ENCODE measurements at places on chromosomes 2 and 18.

GRCh38 chr2:55422876-55423665, 3.4 kb upstream of the CCDC88A start:
- DNase-seq: no peak

DNA sequence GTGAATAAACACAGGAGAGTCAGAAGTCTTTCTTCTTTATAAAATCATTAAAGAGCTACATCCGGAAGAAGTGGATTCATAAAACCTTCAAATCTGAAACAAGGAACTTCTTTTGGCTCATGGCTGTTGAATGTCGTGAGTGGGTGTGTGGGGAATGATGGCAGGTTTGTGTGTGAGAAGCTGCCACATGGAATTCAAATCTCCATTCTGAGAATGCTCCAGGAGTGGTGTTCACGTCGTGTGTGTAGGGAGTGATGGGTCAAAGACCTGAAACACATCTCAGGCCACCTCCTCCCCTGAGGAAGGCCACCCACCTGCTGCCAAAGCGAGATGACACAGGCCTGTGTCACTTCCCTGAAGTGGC, 28.9 kb downstream of the FAM228A start:
- DNase-seq: no peak

DNA sequence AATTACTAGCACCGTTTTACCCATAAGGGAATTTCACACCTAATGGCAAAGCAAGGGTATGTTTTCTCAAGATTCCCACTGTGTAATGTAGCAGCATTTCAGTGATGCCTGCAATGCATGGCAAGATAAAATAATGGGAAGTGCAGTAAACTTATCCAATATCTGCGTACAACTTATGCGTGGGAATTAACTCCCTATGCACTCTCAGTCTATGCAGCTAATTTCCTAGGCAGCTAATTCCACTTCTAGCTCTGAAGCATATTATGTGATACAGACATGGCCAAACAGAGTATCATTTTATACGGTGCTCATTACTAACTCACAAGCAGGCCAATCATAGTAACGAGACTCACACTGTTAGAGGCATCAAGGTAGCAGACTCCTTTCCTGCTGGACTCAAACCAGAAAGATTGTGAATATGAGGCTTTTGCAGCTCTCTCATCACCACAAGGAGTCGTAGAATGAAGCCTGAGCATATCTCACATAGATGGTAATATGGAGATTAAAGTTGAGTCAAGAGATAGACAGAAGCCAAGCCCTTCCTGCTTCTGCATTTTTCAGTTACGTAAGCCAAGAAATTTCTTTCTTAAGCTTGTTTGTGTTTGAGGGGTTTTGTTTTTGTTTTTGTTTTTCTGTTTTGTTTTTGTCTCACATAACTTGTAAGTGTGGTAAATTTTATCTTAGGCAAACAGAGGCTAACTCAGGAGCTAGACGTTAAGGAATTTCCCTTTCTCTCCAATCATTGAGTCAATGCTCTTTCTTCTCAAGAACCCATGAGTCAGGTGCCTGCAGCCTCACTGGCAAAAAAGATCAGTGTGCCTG, 34.8 kb upstream of the ITGAV start:
- DNase-seq: no peak

DNA sequence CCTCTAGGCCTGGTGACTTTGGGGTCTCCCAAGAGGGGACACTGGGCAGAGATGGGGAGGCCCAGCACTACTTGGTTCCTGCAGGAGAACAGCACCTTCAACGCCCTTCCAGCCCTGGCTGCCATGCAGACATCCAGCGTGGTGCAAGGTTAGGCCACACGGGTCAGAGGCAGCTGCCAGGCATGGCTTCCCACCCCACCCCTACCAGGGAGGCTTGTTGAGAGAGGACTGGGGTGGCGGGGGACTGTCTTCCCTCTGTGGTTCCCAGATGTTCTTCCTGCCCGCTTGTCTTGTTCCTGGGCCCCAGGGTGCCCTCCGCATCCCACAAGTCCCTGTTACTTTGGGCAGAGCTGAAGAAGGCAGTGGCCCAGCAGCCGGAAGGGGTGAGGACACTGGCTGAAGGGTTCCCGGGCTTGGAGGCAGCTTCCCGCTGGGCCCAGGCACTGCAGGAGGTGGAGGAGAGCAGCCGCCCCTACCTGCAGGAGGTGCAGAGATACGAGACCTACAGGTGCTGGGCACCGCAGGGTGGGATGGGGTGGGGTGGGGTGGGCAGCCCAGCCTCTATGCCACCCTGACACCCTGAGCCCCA, 4.5 kb downstream of the PROM2 start:
- no peak for DNase-seq

Measured in activated CD4-positive, alpha-beta T cell treated with anti-CD3 and anti-CD28 coated beads, Interleukin-2, amount 50 U/mL, for 4 hours (primary cell).